ENCODE measurements at places on chromosomes 3 and 15. TPM values are rescaled to one million over a fixed set of nuclear protein-coding genes. Genes with fewer than 3 reads are reported as not detected.

- DNase-seq, result no peak
These were observed 93.2 kb downstream of the DGKG start for GRCh38 chr3:186268616-186269448.

DNA sequence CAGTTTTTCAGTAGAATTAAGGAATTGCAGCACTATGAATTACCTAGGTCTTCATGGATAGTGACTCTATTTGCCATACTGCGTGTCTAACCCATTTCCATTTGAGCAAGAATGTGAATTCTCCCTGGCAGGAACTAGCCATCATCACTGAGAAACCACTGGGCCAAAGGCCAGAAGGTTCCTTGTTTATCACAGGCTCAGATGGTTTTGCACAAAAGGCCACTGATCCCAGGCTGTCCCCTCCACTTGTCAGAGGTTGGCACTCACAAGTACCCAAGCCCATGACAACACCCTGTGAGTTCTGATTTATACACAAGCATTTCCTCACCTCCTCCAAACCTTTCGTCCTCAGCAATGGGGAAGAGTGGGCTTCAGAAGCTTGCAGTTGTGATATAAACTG lies 131.8 kb downstream of the FOXB1 start:
- DNase-seq, result no peak

DNA sequence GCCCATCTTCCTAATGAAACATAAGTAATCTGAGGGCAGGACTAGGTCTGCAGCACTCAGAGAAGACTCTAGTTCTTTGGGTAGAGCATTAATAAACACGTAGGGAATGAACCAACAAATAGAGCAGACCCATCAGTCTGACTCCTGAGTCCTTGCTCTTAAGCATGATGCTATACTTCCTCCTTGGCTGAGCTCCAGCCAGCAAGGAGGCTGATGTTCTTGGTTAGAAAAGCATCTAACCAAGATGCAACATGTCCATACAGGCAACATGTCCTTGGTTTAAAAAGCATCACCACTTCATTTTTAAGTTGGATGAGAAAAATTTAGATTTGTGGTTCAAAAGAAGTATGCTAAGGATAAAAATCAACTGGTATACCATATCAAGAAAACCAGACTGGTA lies 8.5 kb upstream of the MYH15 start:
- no peak for DNase-seq

Gene CLDN11
- polyA plus RNA-seq, result 254 TPM

Gene GOLGA6A
- polyA plus RNA-seq, result 0.04 TPM

Gene SLCO3A1
- 18.9 TPM for polyA plus RNA-seq
